Mammary epithelial cell (primary cell): ENCODE measurements at places on chromosomes 13 and 19. TPM values are rescaled to one million over a fixed set of nuclear protein-coding genes. Genes with fewer than 3 reads are reported as not detected.

ZNF682 gene
- not detected for polyA plus RNA-seq

SYNE4 gene
- 0.46 TPM for polyA plus RNA-seq

CALM3 gene
- polyA plus RNA-seq: 426 TPM

ZNF30 gene
- polyA plus RNA-seq: 2.2 TPM

FUT2 gene
- polyA plus RNA-seq: 0.06 TPM

CYP2A6 gene
- polyA plus RNA-seq: not detected

FOSB gene
- polyA plus RNA-seq: 2.6 TPM

RNF113B gene
- polyA plus RNA-seq: not detected

CAMSAP3 gene
- 5.4 TPM for polyA plus RNA-seq

PTPRS gene
- polyA plus RNA-seq: 8.0 TPM

CBY2 gene
- not detected for polyA plus RNA-seq

LILRB4 gene
- not detected for polyA plus RNA-seq

USHBP1 gene
- not detected for polyA plus RNA-seq

LYPD3 gene
- 29.8 TPM for polyA plus RNA-seq

IGFL1 gene
- 2.4 TPM for polyA plus RNA-seq

DACH1 gene
- polyA plus RNA-seq: not detected

KLK4 gene
- not detected for polyA plus RNA-seq

ZNF8 gene
- polyA plus RNA-seq: 2.4 TPM

WDR88 gene
- not detected for polyA plus RNA-seq

ONECUT3 gene
- polyA plus RNA-seq: 0.01 TPM

MTUS2 gene
- polyA plus RNA-seq: 0.22 TPM

LIM2 gene
- polyA plus RNA-seq: not detected

PLVAP gene
- polyA plus RNA-seq: not detected

LPAR2 gene
- 18.6 TPM for polyA plus RNA-seq

SRRM5 gene
- 0.03 TPM for polyA plus RNA-seq

STOML3 gene
- polyA plus RNA-seq: not detected

FGF14 gene
- 0.02 TPM for polyA plus RNA-seq

ZNF506 gene
- 2.3 TPM for polyA plus RNA-seq

PCSK4 gene
- 0.56 TPM for polyA plus RNA-seq

PSPN gene
- polyA plus RNA-seq: 0.31 TPM

SOX1 gene
- polyA plus RNA-seq: not detected

KLK3 gene
- polyA plus RNA-seq: not detected

PABPC3 gene
- 0.16 TPM for polyA plus RNA-seq

TICAM1 gene
- polyA plus RNA-seq: 2.0 TPM

CACNG7 gene
- not detected for polyA plus RNA-seq

GAMT gene
- polyA plus RNA-seq: 8.0 TPM

MAST1 gene
- polyA plus RNA-seq: 0.42 TPM

HCN2 gene
- polyA plus RNA-seq: 0.35 TPM

DPF1 gene
- 1.6 TPM for polyA plus RNA-seq

SMIM44 gene
- polyA plus RNA-seq: not detected

ADM5 gene
- 1.2 TPM for polyA plus RNA-seq

DACT3 gene
- polyA plus RNA-seq: 0.07 TPM

FXYD3 gene
- 901 TPM for polyA plus RNA-seq
